ENCODE measurements at places on chromosomes 7 and 10.

DNA sequence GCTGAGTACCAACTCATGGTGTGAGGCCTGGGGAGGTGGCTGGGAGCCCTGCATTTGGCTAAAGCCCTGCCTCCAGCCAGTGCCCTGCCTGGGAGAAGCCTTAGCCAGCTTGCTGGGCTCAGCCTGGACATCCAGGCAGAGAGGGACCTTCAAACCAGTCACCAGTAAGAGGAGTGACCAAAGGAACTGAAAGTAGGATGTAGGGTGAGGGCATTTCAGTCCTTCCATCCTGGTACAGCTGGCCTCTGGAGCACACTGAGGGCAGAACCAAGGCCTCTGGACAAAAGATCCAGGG, 124.8 kb downstream of the ADCY1 start:
- DNase-seq: no peak

DNA sequence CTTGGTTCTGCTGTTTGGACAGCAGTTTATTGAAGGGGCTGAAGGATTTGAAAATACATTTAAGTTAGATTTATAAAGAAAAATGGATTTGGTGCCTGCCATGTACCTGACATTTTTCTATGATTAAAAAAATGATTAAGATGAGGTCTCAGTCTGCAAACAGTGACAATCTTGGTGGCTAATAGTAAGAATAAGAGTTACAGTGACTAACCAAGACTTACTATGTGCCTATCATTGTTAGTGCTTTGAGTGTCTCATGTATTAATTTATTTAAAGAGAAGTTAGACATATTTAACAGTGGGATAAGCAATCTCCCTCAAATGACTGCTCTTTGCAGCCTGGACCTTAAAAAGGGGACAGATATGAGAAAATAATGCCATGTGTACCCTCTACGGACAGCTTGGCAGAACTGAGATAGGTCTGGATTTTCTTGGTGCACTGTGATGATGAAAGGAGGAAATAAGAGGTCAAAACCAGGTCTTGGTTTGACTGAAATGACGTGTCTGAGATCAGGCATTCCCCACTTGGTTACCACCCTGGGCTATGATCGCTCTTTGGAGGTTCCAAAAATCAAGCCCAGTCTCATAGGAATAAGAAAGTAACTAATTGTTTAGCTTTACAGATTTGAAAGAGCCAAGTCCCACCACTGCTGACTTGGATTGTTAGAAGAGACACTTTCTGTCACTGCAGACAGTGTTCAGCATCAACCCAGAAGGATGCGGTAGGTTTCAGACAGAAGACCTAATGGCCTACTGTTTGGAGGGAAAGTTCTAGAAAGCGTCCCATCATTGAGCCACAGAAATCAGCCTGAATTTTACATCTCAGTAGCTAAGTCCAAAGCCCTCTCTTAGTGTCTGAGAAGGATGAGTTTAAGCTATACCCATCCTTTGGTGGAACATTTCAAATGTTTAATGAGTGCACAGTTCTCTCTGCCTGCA, 2.1 kb downstream of the CASP7 start:
- DNase-seq: no peak

- DNase-seq: no peak
Observed at GRCh38 chr7:119010635-119011034, 786.1 kb downstream of the ANKRD7 start.

GRCh38 chr7:55133630-55134358, 115.0 kb downstream of the EGFR start:
- no peak for DNase-seq

- DNase-seq: no peak
Observed at GRCh38 chr10:23362879-23363792, 18.5 kb upstream of the C10orf67 start.

DNA sequence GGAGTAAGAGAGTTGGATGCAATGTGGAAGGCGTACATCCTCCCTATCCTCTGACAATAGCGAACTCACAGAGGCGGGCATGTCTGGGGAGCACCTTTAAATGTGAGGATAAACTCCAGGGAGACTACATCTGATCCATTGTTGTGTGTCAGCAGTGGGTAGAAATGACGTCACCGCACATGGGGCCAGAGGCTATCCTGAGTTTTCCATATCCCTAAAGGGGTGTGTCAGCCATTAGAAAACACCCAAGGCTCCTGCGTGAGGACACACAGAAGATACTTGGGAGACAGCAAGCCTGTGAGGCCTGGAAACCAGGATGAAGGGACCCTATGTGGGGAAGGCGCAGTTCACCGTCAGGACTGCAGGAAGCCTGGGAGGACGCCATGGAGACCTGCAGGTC, 17.2 kb upstream of the CDHR3 start:
- DNase-seq: no peak

GRCh38 chr7:135597181-135597925, 39.6 kb downstream of the NUP205 start:
- no peak for DNase-seq

GRCh38 chr7:150514748-150515222, at the start of gene GIMAP7:
Gene GIMAP7 (plus strand): TSS chr7:150514872. CDS start chr7:150519975, 5,103 bp downstream.
- no peak for DNase-seq

GRCh38 chr7:43876241-43876640, 6.9 kb upstream of the MRPS24 start:
- no peak for DNase-seq

DNA sequence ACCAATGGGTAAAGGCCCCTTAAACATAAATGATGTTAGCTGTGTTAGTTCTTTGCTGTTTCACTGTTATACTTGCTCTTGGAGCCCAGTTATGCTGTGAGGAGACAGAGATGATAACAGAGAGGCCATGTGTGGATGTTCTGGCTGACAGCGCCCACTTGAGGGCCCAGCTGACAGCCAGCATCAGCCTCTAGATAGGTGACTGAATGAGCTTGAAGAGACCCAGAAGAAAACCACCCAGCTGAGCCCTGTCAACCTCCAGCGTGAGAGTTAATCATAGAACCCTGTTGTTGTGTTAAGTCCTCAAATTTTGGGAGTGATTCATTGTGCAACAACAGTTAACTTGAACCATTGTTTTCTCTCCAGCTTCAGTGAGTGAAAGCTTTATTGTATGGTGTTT, 91.7 kb downstream of the GLRX3 start:
- DNase-seq: no peak

DNA sequence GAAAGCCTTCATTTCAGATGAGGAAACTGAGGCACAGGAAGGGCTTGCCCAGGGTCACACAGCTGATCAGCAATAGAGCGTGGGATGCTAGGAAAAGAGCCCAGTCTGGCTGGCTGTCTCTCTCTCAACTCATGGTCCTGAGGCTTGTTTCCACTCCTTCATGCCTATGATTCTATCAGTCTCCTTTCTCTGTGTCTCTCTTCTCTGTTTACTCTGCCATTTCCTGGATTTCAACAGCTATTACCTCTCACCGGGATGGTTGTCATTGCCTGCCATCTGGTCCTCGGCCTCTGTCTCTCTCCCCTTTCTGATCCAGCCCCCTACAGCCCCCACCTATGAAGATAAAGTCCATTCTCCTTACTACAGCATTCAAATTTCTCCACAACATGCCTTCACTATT, 93.3 kb upstream of the AGBL3 start:
- DNase-seq: no peak

DNA sequence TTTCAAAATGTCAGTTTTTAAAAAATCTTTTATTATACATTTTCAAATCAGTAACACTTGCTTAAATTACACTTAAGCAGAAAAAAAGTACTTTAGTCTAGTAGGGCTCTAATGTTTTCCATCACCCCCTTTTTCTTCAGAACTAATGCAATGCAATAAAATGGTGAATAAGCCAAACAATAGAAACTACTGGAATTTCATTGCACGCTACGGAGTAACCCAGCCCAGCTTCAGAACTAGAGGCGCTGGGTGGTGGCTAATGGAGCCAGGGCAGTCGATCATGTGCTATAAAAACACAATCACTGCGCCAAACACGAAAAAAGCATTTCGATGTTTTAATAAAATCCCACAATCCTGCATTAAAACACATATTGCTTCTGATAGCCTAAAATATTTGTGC, 59.9 kb upstream of the ODAD2 start:
- DNase-seq: no peak

DNA sequence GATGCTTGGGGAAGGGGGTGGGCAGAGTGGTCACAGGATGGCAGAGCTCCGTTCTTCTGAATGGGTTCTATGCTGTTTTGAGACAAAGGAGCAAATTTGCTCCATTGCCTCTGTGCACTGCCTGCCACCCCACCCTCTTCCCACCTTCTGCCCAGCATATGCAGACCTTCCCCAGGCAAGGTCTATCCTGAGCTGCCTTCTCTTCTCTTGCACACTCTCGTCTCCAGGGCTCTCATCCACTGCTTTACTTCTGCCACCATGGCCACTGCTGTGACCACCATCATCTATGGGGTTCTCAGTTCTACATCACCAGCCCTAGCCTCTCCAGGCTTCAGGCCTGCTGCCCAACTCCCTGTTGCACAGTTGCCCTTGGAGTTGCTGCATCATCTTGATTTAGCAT, 230.4 kb downstream of the TMEM178B start:
- DNase-seq: no peak

DNA sequence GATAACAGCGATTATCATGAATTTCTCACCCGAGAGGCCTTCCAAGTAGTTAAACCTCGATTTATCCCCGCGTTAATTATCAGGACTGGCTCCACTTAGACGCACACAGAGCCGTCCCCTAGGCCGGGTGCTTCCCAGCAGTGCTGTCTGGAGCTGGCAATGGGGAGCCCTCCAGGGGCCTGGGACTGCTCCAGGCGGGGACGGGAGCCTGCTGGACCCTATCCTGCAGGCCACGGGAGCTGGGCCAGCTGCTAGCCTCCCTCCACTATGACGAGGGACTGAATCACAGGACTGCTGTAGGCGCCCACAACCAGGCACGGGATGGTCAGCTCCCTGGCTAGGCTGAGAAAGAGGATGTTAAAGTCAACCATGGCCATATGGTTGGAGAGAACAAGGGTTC, 229.1 kb downstream of the ELFN1 start:
- no peak for DNase-seq

GRCh38 chr10:69912589-69912988, 110.9 kb downstream of the COL13A1 start:
- DNase-seq: no peak

DNA sequence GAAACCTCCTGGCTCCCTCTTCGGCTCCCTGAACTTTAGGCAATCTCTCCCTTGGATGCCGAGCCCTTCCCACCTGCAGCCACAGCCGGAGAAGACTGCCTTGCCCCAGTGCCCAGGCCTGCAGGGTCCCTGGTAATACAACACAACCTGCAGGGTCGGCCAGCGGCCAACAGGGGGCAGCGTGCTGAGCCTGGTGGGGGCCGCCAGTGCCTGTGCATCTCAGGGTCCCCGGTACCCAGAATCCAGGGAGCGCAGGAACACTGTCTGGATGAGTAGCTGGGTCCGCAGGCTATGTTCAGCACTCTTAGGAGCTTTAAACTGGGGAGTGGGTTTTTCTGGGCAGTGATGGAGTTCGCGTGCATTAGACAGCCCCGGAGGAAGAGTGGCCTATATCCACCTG, 17.5 kb upstream of the C10orf71 start:
- no peak for DNase-seq

DNA sequence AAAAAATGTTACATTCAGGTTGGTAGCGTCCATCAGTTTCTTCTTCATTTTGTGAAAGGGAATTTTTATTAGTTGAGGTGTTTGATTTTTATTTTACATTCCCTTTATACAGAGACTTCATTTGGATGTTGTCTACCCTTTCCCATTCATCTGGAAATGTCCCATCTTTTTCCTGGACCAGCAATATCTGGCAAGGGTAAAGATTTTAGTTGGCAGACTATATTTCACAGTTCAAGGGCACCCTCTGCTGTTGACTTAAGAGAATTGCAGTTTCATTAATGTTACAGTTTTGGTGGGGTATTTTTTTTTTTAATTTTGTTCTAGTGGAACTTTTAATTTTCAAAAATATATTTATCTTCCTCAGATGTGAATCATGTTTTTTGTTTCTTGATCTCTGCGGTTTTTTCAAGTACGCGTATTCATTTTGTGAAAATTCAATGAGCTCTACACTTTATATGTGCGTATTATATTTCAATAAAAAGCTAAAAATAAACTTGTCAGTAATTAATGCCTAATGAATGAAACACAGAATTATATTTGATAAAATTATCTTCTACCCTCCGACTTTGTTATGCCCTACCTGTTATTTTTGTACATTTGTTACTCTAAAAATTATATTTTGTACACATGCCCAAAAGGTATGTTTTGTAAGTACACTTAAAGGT, 97.9 kb upstream of the KLF14 start:
- DNase-seq: no peak

DNA sequence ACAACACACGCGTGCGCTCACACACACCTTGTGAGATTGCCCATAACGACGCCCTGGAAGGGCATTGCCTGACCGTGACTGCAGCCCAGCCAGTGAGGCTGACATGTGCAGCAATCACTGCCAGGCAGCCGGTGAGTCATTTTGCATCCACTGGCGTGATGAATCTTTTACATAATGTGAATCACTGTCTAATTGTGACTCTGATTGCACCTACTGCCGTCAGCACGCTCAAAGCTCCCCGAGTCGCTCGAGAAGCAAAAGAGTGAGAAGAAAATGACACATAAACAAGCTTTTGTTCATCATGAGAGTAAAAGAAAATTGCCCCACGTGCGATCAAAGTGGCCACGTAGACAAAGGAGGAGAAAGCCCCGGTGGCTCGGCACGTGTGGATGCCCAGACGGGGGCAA, 117.4 kb upstream of the PFKP start:
- no peak for DNase-seq

DNA sequence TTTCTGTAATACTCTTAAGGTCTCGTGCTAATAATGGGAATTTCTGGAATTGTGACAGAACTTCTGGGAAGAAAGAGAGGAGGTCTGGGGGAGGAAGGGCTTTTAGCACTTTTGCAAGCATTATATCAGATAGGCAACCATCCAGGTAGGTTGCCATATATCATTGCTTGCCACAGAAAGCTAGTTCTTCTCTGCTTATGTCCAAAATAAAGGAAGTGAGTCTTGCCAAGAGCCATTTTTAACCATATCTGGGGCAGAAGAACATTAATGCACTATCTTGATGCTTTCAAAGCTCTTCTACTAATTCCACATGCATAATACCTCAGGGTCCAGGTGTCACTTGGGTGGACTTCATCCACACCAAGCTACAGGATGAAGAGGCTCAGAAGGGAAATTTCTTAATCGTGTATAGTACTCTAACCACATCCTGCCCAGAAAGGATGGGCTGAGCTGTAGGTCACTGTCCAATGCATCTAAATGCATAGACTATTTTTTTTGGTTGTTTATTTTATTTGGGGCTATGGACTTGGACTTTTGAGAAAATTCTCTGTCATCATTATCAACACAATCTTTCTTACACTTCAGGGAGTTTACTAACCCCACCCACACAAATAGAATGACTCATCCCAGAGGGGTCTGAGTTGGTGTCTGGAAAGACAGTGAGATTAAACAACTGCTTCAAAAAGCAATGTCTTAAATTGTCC, 68.9 kb upstream of the ADO start:
- DNase-seq: no peak

Data from omental fat pad (tissue), 4 donors.